Common myeloid progenitor, CD34-positive (primary cell): ENCODE measurements at places on chromosomes 6 and 20.

DNA sequence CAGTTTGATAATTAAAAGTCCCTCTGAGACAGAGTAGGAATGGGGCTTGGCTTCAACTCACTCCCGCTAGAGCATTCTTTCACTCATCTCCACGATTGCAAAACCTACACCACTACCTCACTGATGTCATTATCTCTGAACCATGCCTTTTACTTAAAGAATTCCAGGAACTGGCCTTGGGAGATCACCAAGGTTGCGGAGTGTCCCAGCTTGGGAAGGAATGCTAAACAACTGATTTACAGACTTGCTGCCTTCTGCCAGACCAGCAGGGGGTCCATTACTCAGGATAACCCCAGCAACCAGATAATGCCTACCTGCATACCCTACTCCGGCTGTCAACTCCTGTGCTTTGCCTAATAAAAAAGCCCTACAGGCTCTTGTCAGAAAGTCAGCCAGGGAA, 102.2 kb upstream of the RALGAPA2 start:
- peaks cover 4% of the 10 kb centered on the region for H3K4me1 ChIP-seq
- H3K27ac ChIP-seq = no peak overlapping the region
- H3K4me3 ChIP-seq = no peak overlapping the region
- H3K27me3 ChIP-seq = no peaks in the 10 kb centered on the region
- no peaks in the 10 kb centered on the region for H3K36me3 ChIP-seq
- DNase-seq = no peak

- no peaks in the 10 kb centered on the region for H3K36me3 ChIP-seq
- no peak overlapping the region for H3K4me3 ChIP-seq
- H3K27ac ChIP-seq = no peak overlapping the region
- H3K4me1 ChIP-seq = no peaks in the 10 kb centered on the region
- no peaks in the 10 kb centered on the region for H3K27me3 ChIP-seq
- DNase-seq = no peak
Measured at GRCh38 chr6:100078509-100078908, 84.5 kb upstream of the MCHR2 start.

- DNase-seq = no peak
- H3K27ac ChIP-seq = no peak overlapping the region
- no peaks in the 10 kb centered on the region for H3K36me3 ChIP-seq
- H3K4me1 ChIP-seq = peaks cover 7% of the 10 kb centered on the region
Measured at GRCh38 chr6:15824811-15825210, 162.0 kb upstream of the DTNBP1 start.

DNA sequence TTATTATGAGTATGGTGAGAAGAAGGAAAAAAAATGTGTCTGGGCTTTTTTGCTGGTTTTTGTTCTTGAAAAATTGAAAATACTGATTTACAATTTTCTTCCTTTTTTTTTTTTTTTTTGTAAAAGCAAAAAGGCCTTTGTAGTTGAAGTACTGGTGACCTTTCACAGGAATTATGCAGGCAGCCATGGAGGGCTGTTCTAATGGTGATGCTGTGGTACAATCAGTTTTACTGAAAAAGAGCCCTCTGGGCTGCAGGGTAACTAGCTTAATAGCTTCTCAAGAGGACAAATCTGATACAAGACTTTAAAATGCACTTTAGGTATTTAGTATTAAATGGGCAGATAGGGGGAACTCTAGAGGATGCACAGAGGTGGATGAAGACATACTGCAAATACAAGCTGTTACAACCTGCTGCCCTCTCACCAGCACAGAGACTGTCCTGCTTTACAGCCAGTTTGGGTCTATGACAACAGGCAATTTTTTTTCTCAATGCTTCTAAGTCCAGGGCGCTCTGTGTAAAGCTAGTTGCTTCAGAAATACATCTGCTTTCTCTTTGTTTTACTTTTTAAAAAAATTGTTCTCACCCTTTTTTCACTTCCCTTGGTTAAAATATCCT, 61.6 kb upstream of the HS3ST5 start:
- H3K27me3 ChIP-seq = no peaks in the 10 kb centered on the region
- no peaks in the 10 kb centered on the region for H3K36me3 ChIP-seq
- no peaks in the 10 kb centered on the region for H3K4me1 ChIP-seq
- DNase-seq = no peak
- no peak overlapping the region for H3K27ac ChIP-seq
